Neural progenitor cell (in vitro differentiated cells): ENCODE measurements at places on chromosomes 6 and 20.

DNA sequence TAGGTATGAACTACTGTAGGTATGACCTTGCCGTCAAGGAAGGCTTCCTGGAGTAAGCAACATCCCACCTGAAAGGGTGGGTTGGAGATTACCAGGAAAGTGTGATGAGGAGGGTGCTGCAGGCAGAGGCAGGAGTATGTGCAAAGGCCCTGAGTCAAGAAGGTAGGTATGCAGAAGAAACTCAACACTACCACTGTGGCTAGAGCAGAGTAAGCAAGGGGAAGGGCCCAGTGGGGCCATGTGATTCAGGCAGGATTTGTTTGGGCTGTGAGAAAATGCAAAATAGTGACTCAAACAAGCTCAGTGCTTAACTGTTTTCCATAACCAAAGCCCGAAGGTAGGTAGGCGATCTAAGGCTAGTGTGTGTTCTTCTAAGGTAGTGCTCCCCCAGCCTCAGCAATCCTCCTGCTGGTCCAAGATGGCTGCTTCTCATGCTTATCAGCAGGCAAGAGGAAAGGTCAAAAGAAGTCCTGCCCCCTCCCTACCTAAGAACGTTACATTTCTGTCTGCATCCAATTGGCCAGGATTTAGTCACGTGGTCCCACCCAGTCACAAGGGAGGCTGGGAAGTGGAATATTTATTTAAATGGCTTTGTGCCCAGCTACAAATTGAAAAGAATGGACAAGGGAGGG lies 36.2 kb upstream of the HMGA1 start:
- DNase-seq: no peak

GRCh38 chr6:1765160-1765903 lies 155.6 kb downstream of the FOXC1 start:
- DNase-seq: no peak

DNA sequence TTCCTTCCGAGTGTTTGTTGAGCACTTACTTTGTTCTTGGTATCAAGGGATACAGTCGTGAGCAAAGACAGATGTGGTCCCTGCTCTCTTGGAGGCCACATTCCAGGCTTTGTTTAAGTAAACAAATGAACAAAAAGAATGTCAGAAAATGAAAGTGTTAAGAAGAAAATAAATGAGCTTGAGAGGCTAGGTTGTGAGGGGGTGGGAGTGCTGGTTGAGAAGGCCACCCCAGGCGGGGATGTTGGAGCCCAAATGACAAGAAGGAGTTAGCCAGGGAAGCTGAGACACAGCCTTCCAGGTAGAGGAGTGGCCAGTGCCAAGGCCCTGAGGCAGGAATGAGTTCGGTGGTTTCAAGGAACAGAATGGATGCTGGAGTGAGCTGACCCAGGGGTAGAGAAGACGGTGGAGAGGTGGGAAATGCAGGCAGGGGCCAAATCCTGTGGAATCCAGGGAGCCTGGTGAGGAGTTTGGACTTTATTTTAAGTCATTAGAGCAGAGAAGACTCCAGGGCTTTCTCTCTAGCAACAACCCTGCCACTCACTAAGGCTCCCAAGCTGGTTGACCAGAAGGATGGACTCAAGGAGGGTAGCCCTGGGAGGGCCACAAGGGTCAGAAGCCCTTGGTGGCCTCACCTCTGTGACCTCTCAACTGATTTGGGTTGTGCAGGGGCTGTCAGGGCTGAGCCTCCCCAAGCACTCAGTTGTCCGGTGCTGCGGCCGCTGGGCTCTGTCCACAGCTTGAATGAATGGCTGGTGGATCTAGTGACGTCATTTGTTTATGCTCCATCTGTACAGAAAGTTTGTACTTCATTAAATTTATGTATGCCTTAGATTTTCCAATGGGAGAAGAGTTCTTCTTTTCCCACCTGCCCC lies 66.0 kb upstream of the STX16 start:
- peak; percentile 17 for DNase-seq

GRCh38 chr20:25300496-25301170 lies 52.7 kb downstream of the PYGB start:
- DNase-seq: peak; percentile 12

DNA sequence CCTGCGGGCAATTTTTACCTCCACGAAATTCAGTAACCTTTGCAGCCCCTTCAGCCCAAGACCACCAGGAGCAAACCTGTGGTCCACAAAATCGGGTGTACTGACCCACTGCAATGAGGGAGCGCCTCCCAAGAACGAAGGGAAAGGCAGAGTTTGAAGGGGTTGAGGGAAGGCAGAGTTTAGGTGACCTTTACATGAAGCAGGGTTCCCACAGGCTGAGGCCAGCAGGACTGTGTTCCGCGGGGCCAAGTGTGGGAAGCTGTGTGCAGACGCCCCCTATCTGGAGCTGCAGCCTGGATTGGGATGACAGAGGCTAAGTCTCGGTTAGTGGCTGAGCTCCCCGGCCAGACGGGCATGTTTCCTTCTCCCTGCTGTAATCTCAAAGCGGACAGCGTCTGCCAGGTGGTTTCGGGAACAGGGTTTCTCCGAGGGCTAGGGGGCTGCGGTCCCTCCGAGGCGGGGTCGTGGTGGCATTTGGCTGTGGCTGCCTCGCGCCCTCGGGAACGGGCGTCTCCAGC lies 826 bp upstream of the PYGB start:
- DNase-seq: peak; percentile 77

GRCh38 chr6:40077315-40077714 lies 143.1 kb upstream of the MOCS1 start:
- DNase-seq: no peak

DNA sequence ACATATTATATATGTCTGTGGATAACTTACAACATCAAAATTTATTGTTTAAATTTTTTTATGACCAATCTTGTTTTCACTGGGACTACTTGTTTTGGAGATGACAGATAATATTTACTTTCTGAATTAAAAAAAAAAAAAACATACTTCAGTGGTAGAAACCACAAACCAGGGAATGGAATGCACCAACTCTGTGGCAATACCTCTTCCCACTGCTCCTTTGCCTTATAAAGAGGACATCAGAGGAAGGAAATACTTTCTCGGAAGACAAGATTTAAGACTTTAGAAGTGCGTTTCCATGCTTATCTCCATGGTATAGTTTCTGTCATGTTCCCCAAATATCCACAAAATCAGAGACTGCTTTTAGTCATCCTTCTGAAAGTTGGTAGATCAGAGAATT lies 1241.1 kb upstream of the EYS start:
- no peak for DNase-seq

DNA sequence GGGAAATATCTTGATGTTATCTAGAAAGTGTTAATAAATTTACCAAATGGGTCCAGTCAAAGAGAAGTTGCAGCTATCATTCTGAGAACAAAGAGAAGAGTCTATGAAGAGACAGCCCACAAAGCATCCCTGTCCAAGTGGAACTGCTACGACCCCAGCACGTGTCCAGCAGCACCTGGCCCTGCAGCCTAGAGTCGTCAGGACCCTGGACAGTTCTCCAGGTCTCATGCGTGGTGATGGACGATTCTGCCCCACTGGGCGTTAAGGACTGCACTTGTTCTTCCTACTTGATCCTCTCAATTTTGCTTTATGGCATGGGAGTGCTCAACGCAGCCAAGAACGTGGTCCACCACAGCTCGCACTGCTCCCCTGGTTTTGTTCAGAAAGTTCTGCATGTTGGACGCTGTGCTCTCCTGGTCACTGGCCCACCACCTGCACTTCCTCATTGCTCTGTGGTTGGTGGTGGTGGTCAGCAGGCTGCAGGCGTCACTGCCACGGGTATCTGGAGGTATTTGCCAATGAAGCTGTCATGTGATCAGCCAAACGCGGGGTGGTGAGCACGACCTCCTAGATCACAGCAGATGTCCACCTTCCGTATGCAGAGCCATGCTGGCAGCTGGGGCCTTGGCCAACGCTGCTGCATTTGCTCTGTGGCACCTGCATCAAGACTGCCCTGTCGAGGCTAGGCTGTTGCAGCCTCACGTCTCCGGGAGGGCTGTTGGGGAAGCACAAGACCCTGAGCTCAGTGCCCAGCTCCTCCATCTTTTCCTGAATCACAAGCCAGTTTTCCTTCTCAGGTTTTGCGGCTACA lies 356.4 kb downstream of the CDH4 start:
- DNase-seq: peak; percentile 86

- DNase-seq: no peak
Observed at GRCh38 chr6:168905451-168906090, 348.1 kb downstream of the THBS2 start.

DNA sequence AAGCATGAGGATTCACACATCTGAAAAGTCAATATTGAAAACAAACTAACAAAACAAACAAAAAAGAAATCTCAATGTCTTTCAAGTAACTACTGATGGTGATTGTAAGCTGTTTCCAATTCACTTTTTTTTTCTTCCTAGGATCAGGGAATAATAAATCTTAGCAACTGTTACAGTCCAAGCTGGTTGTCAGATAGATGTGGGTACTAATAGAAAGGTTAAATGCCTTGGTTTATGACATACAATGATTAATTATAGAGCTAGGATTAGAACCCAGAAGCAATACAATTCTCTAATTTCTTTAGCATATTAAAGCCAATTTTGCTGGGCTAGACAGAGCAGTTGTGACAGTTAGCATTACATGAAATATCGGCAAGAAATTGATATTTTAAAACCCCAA lies 1301.6 kb downstream of the EPHA7 start:
- DNase-seq: no peak

DNA sequence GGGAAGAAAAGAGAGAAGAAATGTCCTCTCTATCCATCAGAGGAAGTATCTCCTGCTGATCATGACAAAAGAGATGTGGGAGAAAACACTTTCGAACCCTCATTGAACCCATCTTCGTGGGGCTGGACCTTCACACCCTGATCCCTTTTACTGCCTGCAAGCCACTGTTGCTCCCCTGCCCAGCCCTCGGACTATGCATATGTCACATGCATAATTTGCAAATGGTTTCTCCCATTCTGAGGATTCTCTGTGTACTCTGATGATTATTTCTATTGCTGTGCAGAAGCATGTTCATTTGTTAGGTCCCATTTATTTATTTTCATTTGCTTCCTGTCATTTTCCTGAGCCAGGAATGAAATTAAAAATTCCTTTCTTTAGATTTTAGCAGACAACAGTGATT lies 64.7 kb downstream of the DNAAF9 start:
- no peak for DNase-seq
